ENCODE measurements at places on chromosomes 2 and 18.

DNA sequence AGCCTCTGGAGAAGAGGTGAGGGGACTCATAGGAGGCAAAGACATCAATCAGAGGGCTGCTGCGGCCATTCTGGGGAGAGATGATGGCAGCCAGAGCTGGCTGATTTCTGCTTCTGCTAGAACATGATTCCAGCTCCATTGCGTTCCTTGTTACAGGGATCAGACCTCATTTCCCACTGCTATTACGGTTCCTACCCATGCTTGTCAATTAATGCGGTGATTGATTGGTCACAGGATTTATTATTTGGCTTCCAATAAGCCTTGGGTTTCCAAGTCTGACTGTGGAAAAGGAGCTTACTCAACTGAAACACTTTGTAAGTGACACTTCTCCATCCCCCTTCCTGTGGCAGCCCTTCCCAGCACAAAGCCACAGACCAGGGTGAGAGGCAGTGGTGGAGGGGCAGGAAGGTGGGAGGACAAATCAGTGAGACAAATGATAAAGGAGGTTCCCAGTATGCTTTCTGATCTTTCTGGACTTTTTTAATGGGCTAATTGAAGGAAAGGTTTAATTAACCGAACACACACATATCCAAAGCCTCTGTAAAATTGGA is 26.8 kb upstream of the CTLA4 start:
- no peak for DNase-seq

- no peak for DNase-seq
Observed at GRCh38 chr18:49846718-49847470, 33.6 kb upstream of the ACAA2 start.

DNA sequence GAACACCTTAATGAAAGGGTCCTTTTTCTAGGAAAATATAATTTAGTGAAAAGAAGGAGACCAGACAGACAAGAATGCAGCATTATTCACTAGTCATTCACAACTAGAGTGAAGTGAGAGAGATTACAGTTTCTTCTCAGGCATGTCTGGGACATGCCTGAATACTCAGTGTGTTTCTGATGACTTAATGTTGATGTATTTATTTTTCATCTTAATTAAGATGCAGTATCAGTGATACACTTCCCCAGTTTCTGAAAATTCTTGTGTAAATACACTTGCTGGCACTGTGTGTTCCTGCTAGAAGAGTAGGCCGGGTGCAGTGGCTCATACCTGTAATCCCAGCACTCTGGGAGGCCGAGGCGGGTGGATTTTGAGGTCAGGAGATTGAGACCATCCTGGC is 143.6 kb downstream of the MYO3B start:
- DNase-seq: no peak

DNA sequence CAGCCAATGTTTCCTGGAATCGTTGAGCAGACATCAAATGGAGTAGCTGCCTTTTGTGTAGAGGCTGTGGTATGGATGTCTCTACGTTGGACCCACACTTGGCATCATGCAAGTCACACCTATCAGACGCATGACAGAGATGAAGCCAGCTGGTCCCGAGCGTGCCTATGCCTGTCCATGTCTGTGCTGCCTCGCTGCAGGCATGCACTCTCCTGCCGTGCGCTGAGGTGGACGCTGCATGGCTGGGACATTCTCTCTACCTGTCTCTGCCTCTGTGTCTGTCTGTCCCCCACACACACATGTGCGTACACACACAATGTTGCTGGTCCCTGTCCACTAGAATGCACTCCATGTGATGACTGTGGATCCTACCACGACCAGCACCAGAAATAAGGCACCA is 514.2 kb upstream of the MYT1L start:
- DNase-seq: no peak

DNA sequence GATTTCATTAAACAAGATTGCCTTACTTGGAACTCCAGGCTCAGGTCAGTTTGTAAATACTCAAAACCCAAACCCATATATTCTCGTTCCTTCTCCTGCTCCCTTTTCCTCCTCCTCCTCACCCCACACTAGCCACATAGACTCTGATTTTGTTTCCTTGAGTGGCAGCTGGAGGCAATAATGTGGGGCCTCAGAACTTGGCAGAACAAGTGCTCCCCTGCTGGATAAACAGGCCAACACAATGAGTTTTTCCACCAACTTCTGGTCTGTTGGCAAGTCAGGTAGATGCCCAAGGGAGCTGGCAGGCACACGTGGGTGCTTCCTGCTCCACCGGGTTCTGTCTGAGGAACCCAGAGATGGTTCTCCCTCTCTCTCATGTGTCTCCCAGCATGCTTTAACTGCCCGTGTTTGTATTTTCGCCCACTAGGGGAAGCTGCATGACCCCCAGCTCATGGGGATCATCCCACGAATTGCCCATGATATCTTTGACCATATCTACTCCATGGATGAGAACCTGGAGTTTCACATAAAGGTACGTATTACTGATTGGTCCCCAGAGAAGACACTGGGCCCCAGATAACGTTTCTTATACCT is 61.9 kb downstream of the KIF5C start:
- no peak for DNase-seq

DNA sequence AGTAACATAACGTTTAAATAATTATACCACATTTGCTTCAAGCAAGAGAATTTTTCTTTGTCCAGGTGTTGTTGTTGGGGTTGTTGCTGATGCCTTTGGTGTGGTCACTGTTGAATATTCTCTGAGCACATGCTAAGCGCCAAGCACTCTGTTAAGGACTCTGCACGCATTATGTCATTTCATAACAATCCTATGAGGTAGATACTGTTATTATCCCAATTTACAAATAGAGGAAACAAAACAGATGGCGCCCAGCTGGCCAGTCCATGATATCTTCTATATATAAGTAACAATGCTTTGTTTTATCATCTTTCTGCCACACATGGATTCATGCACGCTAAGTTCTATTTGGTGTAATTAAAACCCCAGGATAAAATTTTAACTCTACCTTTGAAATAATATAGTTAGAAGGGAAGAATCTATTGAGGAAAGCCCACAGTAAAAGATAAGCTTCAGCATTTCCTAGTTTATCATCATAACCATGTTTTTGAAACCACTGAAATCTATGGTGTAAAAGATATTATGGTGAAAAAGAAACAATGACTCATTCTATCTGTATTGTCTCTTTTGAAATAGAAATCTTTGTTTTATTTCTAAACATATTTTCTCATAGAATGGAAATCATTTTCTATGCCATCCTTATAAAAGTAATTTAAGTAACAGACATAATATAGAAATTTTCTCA is 199.7 kb downstream of the PID1 start:
- DNase-seq: no peak

GRCh38 chr18:54856105-54856646 is 27.9 kb downstream of the RAB27B start:
- DNase-seq: no peak

- DNase-seq: no peak
Observed at GRCh38 chr2:98134172-98135005, 47.4 kb downstream of the VWA3B start.

GRCh38 chr18:6652098-6652497 is 77.4 kb upstream of the ARHGAP28 start:
- DNase-seq: no peak

DNA sequence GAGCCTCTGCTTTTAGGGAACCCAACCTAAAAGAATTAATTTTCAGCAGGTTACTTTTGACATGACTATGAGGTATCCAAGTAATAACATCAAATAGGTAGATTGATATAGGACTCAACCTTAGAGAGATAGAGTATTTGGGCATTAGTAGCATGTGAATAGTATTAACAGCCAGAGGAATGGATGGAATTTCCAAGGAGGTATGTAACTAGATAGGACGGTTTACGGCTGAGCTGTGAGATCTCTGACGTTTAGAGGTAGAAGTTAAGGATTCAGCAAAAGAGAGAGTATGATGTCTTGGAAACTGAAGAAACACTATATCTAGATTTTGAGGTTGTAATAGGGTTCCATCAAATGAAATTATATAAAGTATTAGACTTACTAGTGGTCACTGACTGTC is 70.3 kb downstream of the HNMT start:
- no peak for DNase-seq

DNA sequence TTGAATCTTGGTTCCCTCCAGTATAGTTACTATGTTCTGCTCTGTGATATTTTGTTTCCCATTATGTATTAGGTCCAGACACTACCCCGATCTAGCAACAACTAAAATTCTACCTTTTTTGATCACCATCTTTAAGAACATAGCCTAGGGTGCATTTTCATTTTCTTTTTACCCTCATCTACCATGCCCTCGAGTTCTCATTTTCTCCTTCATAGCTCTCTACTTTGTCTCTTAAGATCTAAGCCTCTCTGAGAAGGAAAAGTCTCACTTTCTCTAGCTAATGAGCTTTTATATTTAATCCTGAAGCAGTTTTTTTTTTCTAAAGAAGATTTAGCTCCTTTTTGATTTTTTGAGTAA is 1089.4 kb upstream of the SLC39A10 start:
- DNase-seq: no peak

DNA sequence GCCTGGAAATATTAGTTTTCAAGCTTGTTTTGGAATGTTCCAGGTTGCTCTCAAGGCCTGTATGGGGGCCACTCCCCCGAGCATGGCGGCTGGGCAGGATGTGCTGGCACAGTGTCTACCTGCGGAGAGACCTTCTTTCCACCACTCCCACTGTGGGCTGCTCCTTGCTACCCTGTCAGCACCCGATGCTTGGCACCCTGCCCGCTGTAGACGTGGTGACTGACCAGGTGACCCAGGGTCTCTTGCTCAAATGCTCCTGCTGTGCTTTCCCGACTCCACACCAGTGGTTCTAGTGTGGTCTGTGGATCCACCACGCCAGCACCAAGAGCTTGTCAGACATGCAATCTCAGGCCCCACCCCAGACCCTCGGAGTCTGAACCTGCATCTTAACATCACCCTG is 213.3 kb downstream of the SH3BP4 start:
- DNase-seq: no peak

DNA sequence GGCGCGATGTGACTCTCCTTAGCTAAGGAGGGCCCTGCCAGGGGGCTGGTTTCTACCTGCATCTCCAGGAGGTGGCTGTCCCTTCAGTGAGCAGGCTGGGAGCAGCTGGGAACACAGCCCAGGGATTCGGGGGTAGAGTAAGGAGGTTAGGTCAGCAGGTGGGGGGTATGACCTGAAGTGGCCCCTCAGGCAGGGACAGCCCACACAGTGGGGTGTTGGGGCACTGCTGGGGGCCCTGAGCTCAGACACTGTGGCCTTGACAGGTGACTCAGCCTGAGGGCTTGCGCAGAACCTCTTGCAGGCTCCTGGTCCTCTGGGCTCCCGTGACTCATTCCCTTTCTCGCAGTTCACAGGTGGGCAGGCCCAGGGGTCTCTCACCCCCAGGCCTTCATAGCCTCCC is 185.8 kb upstream of the BCL2L11 start:
- DNase-seq: no peak

GRCh38 chr2:127359520-127359919 is 28.3 kb downstream of the MAP3K2 start:
- DNase-seq: no peak

- DNase-seq: no peak
Observed at GRCh38 chr18:6876641-6877041, 147.1 kb downstream of the ARHGAP28 start.

DNA sequence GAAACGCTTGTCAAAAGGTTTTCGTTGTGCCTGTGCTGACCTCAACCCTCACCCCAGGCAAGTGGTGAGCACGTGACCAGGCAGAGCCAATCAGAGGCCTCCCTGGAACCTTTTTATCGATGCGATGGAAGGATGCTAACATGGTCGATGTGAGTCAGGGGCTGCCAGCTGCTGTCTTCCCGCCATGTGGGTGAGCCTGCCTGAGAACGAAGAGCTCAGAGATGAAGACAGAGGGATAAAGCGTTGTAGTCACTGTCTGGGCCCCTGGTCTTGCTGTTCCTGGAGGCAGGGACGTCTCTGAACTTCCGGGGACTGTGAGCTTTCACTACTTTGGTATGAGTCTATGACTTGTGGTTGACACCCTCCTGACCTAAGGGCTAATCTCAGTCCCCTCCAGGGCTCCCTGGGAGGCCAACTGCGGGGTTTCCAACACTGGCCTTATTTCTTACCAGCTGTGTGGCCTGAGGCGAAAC is 18.6 kb downstream of the DNMT3A start:
- no peak for DNase-seq

DNA sequence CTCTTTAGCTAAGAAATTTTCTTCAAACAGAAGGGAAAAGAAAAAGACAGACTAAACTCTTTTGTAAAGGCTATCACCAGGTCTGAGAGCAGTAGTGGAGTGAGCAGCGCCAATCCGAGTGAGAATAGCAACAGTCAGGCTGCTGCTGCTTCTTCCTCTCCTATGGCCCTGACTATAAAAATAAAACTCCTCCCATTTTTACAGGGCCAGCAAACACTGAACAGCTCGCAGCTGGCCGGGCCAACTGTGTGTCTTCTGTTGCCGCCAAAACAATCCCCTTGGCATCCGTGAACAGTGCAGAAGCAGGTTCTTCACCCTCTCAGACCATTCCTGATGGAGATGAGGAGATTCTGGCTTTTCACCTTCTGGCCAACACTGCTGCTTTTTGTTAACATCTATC is 124.5 kb downstream of the CNTNAP5 start:
- no peak for DNase-seq
